ENCODE measurements at places on chromosomes 2 and 18.

- no peaks in the 10 kb centered on the region for H3K4me1 ChIP-seq
- no peak for DNase-seq
- no peak overlapping the region for H3K4me3 ChIP-seq
- no peak overlapping the region for H3K27ac ChIP-seq
- no peaks in the 10 kb centered on the region for H3K36me3 ChIP-seq
Observed at GRCh38 chr2:217118559-217119284, 258.9 kb upstream of the TNP1 start.

DNA sequence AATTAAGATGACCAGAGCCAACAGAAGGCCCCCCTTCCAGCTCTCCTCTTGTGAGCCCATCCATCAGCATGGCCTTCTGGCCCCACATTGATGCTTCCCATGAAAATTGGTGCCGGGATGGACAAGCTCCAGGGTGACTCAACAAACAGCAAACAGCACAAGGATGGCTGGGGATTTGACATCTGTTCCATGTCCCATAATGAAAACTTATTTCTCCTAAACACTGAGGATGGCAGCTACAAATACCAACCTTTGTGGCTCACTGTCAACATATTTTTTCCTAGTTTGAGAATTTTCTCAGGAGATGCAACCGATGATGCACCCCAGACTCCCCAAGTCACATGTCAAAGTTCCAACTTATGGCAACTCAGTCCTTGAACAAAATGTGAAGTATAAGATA, 169.6 kb upstream of the SIX2 start:
- no peak overlapping the region for H3K27ac ChIP-seq
- no peaks in the 10 kb centered on the region for H3K36me3 ChIP-seq
- peaks cover 7% of the 10 kb centered on the region for H3K4me1 ChIP-seq
- H3K4me3 ChIP-seq = no peak overlapping the region

GRCh38 chr18:22541232-22541631, 123.5 kb upstream of the CTAGE1 start:
- no peaks in the 10 kb centered on the region for H3K27me3 ChIP-seq
- no peak for DNase-seq
- H3K27ac ChIP-seq = no peak overlapping the region
- no peak overlapping the region for H3K4me3 ChIP-seq
- H3K36me3 ChIP-seq = no peaks in the 10 kb centered on the region

DNA sequence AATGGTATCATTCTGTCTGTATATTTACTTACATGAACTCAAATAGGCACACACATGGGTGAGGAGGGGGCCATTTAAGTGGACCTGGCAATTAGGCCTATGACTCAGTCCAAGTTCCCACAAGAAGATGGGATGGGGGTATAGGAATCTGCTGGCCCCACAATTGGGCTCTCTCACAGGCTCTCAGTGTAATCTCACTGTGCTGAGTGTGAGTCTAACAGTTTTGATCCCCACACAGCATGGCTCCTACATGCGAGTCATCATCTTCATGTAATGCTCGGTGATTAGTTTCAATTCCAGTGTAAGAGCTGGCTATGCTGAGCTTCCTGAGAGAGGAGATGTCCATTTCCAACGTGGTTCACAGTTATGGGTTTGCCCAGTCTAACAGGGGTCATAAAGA, 114.0 kb downstream of the GATA6 start:
- H3K36me3 ChIP-seq = no peaks in the 10 kb centered on the region
